ENCODE measurements at places on chromosomes 5 and 9.

GRCh38 chr9:68545033-68545705 lies 4.5 kb upstream of the TMEM252 start:
- DNase-seq: no peak

- DNase-seq: no peak
These were observed 5.6 kb downstream of the OTULINL start for GRCh38 chr5:14587150-14587549.

- no peak for DNase-seq
These were observed 4.7 kb upstream of the ZFR start for GRCh38 chr5:32449262-32449661.

DNA sequence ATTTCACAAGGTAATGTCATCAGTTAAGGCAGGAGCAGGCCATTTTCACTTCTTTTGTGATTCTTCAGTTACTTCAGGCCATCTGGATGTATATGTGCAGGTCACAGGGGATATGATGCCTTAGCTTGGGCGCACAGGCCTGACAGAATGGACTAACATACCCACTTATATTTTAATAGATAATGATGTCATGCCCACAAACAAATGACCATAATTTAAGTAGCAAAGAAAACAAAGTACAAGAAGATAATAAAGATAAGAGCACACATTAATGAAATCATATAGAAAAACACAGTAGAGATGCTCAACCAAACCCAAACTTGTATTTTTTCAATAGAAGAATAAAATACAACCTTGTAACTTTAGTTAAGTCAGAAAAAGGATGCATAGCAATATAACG lies 19.7 kb upstream of the TBC1D2 start:
- no peak for DNase-seq

GRCh38 chr5:76165029-76165428 lies 81.8 kb downstream of the SV2C start:
- no peak for DNase-seq

GRCh38 chr5:157148734-157149615 lies 6.3 kb upstream of the MED7 start:
- no peak for DNase-seq

DNA sequence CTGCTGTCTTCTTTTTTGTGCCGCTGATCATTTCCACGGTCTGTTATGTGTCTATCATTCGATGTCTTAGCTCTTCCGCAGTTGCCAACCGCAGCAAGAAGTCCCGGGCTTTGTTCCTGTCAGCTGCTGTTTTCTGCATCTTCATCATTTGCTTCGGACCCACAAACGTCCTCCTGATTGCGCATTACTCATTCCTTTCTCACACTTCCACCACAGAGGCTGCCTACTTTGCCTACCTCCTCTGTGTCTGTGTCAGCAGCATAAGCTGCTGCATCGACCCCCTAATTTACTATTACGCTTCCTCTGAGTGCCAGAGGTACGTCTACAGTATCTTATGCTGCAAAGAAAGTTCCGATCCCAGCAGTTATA lies 17.1 kb downstream of the F2R start:
- DNase-seq: no peak

DNA sequence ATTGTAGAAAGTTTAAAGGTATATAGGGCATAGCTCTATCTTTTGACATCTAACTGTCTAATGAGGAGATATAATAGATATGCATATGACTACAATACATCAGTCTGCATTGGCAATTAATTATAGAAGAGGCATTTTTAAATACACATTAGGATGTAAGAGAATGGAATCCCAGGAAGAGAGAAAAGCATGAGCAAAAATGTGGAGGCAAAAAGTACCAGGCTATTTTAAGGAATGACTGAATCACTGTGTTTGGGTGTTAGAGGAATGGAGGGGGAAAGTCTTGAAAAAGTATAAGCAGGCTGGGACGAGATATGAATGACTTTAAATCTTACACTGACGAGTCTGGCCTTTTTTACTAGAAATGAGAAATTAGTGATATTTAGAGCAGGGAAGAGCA lies 138.4 kb upstream of the ZNF462 start:
- no peak for DNase-seq

DNA sequence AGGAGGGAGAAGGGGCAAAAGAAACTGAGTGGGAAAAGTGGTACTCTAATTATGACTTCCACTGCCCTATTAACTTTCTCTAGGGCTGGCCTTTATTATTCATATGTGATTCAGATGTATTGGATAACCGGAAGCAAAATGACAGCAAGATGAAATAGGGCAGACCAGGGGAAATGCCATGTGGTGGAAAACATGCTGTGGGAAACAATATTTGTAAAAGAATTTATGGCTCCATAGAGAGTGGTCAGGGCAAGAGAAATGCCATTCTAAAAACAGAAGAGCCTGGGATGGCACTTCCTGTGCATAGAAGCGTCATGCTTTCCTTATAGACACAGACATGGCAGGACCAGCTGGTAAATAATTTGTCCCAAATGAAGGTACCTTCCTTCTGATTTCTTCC lies 67.7 kb downstream of the MEGF10 start:
- no peak for DNase-seq

DNA sequence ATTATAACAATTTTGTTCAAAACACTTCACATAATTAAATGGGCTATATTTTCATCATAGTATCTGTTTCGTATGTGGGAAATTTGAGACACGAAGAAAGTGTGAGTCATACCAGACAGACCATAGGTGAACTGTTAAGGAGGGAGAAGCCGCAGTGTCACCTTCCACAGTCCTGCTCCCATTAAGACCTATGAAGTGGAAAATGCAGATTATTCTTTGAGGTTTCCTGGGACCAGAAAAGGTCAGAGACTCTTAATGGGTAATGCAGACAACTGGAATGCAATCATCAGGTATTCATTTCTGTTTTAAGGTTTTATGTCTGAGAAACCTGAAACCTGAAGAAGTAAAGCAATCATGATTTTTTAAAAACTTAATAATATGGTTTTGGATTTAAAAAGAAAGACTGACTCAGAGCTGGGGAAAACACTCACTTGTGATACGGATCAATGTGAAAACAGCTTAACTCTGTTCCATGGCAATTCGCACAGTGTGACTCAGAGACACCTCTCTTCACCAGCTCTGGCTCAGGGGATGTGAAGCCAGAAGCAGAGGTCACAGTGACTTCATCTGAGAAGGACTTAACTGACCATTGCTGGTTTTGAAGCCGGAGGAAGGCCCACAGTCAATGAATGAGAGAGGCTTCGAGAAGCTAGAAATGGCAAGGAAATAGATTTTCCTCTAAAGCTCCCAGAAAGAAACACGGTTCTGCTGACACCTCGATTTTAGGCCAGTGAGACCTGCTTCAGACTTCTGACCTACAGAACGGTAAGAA lies 17.2 kb upstream of the GCNT1 start:
- DNase-seq: no peak

DNA sequence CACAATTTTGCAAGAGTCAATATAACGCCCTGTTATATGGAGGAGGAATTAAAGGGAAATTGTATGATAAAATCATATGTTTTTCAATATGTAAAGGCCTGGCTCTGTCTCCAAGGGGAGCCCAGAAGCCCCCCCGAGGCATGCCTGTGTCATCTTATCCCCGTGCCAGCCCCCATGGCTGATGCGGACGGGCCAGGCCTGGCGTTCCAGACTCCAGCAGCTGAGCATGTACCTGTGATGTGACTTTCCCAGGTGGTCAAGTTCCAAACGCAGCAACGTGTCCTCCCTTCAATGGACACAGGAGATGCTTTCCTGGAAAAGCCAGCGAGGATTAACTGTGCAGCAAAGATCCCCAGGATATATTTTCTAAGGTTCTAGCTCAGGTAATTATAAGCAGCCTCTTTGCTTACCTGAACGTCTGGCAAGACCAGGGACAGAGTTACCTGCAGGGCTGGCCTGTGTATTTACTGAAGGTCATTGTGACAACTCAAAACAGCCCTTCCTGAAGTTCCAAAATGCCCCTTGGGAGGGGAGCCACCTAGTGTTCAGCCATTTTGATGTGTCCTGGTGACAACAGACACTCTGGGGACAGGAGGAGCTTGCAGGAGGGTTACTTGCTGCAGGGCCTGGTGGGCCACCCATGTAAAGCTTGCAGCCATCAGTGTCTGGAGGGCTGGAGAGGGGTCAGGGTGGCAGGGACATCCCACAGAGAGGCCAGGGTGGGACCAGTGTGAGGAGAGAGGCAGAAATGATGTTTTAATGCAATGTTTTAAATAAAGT lies 53.3 kb upstream of the RNU6ATAC start:
- DNase-seq: peak; percentile 66

All from chondrocyte (in vitro differentiated cells).